Omental fat pad (tissue), 4 donors: ENCODE measurements at places on chromosomes 6 and 20. TPM values are rescaled to one million over a fixed set of nuclear protein-coding genes. Genes with fewer than 3 reads are reported as not detected.

The LY6G6F gene
- total RNA-seq, result not detected

GRCh38 chr6:134727081-134727480, 222.8 kb downstream of the ALDH8A1 start:
- no peak for DNase-seq

DNA sequence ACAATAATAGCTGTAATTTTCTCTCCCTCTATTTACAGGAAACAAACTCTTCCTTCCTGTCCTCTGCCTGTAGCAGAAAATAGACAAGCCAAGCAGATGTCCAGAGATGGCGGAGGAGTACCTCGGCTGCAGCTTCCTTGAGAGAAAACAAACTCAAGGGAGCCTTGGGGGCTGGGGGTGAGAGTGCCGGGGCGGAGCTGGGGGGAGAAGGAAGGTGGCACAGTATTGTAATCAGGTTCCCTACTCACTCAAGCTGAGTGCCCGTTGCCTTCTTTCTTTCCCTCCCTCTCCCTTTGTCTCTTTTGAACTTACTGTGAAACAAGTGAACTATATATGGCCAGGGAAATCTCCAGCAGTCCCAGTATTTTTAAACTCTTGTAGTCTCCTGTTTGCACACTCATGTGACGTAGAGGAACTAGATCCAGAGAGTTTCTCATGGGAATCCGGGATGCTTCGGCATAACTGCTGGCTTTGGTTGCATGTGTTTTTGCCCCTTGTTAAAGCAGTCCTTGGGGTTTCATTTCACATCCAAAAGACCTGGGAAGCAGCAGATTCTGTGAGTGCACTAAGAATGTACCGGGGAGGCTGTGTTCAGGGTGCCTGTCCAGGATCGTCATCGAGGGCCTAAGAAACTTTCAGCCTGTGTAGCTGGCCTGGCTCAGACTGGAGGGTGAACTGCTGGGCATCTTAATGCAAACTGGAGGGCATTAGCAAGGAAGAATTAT, 44.6 kb upstream of the HDDC2 start:
- DNase-seq, result no peak

GRCh38 chr6:95923518-95923917, 92.3 kb upstream of the FUT9 start:
- no peak for DNase-seq

DNA sequence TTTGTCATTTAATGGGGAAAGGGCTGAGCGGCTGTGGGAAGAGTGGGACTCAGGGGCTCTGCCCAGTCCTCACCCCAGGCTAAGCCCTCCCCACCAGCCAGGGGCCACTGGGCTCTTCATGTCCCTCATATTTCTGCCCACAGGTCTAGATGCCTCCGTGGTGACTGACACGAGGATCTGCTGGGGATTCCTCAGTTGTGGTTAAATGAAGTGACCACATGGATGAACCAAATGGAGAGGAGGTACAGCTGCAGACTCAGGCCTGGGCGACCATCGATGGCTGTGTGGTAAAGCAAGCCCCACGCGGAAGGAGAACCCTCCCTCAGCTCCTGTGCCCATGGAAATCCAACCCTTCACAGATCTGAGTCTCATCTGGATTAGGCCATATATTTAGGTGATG, 29.4 kb downstream of the RAET1L start:
- DNase-seq, result no peak

DNA sequence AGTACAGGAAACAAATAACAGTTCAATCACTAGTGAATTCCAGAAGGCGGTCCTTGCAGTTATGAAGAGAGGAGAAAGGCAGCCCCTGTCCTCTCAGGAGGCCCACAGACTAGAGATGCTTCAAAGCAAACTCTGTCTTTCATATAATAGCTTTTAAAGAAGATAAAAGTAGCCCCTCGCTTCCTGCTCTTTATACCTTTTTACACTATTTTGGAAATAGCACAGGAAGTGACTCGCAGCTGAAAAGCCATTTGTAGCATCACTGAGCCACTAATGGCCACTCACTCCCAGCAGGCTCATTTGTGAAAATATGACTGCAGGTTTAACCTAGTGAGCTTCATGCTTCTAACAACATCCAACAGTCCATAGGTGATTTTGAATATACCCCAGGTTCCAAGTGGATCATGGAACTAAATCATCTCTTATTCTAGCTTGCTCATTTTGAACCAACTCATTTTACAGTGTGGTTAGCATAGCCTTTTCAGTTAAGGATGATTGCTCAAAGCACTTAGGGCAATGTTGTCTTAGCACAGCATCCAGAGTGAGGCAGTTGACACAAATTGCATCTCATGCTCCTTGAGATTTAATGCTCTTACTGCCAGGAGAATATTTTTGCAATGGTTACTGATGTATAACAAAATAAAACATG, 136.0 kb upstream of the NRSN1 start:
- DNase-seq, result no peak

The SLC52A3 gene
- total RNA-seq, result 1.9 TPM

The OPRL1 gene
- total RNA-seq, result 1.5 TPM

DNA sequence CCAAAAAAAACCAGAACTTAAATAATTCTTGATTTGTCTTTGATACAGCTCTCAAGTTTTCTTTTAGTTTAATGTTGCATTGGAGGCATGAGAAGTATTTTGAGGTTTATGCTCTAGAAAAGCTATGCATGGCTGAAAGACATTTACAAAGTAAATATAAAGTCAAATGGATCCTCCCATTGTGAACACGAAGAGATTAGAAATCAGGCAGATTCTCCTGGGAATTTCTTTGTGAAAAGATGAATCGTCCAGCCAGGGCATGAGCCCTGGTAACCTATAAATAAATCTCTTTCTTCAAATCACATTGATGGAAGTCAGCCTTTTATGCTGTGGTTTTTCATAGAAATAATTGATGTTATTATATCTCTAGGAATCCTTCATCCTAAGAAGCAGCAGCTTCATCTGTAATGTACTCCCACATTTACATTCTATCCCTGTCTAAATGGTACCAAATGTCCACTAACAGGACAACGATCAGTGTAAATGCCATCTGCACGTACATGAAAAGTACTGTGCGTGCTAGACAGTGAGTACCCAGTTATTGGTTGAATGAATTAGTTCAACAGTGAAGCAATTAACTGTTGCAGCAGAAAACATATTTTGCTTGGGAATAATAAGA, 143.6 kb downstream of the ALDH8A1 start:
- DNase-seq, result no peak

The SAMD5 gene
- 2.6 TPM for total RNA-seq

GRCh38 chr6:26358511-26358981, 6.5 kb upstream of the BTN3A2 start:
- no peak for DNase-seq

- DNase-seq, result no peak
These were observed 52.2 kb downstream of the MRPL14 start for GRCh38 chr6:44074813-44075646.

The PRDM13 gene
- total RNA-seq, result not detected

The LRRC73 gene
- total RNA-seq, result not detected

DNA sequence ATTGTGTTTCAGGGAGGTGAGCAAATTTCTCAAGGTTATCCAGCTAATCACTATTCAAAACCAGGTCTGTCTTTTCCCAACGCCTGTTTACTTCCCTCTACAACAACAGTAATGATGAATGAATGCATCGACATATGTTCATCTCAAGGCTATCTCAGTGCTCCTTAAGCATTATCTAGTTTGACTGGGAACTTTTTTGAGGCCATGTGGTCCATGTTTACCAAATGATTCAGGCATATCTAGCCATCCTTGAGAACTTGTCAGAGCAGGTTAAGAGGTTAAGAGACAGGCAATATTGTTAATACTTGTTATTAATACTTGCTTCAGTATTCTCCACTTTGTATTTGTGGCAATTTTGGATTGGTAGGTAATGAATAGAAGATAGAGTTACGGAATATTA, 1038.4 kb upstream of the FLRT3 start:
- DNase-seq, result no peak

The TMEM200A gene
- 3.4 TPM for total RNA-seq

The MUC22 gene
- total RNA-seq, result not detected

DNA sequence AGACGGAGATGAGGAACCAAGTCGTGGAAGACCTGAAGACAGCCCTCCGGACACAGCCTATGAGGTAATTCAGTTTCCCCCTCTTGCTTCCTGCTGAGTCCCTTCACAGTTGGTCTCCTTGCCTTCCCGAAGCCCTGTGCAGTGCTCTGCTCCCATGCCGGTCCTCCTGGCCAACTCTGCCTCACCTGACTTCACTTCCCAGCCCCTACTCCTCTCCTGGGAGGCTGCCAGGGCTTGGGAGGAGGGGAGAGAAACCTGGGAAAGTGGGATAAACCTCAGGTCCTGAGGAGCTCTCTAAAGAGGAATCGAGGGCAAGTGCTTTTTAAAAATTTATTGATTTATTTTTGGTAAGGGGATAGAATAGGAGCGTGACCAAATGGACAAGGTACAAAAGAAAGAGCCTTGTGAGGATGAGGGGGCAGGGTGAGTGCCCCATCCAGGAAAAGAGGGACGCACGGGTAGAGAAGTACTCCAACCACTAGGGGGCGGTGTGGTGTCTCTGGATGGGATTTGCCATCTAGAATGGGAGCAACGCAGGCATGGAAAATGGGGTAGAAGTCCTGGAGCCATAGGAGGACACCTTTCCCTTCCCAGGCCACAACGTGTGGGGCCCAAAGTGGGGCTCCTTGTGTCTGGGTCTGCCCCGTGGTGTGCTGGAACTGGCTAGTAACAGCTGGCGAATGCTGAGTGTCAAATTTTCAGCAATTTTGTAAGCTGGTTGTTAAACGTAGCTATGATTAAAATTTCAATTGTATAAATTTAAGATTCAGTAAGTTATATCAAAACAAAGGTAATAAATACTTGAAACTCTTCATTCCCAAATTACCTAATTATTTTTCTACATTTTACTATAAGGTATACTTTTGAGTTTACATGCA, 69.0 kb downstream of the MOCS1 start:
- DNase-seq, result peak; percentile 78

DNA sequence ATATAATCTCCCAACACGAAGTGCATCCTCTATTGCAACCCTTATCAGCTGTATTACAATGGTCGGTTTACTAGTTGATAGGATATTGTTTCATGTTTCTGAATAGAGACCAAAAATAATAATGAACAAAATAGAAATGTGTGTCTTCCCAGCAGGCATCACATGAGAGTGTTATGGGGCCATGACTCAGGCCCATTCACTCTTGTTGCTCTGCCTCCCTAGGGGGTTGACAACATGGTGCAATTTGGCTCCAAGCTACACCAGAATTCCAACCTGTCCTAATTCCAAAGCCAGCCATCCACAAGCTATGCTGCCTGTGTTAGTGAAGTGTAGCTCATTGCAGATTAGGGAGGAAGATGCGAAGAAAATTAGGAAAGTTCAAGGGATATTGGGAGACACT, 13.1 kb upstream of the SAYSD1 start:
- no peak for DNase-seq

The MOXD1 gene
- total RNA-seq, result 2.4 TPM

GRCh38 chr6:84243240-84243639, 15.8 kb upstream of the CEP162 start:
- no peak for DNase-seq

The OR12D3 gene
- total RNA-seq, result not detected

DNA sequence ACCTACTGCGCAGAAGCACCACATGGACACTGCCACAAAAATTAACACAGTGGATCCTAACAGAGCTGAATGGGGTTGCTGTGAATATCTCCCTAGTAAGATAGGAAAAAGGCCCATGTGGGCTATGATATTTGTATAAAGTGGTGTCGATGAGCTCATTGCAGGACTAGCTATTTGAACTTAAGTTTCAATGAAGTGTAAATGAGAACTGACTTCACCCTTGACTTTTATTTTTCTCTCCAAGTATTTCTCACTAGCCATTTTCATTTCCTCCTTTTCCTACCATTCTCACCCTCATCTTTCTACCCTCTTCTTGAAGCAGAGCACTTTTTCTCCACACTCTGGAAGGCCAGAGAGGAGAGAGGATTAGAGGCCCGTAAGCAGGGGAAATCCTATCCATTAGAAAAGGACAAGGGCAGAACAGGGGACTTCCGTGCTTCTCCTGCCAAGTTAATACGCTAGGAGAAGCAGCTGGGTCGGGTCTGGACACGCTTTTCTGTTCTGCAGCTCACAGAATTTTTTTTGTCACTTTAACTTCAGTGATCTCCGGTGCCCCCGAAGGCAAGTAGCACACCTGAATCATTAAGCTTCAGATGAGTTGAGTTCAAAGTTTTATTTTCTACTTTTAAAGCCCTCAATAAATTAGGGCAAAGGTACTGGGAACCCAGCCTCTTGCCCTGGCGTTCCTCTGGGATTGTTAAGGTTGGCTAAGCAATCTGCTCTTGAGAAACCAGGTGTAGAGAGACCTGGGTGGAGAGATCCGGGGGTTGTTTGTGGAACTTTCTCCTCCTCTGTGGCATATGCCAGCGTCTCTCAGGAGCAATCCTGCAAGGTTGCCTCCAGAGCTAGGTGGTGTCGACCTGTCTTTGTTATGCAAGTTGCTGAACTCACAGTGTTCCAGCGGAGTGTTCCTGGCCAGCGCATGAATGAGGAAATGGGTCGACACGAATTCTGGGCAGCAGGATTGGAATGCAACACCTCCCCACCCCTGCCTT, 56.2 kb upstream of the ARID1B start:
- DNase-seq, result no peak

- no peak for DNase-seq
These were observed 151.6 kb upstream of the GMDS start for GRCh38 chr6:2396846-2397630.

The GGTLC1 gene
- not detected for total RNA-seq
